ENCODE measurements at places on chromosomes 5 and 9.

DNA sequence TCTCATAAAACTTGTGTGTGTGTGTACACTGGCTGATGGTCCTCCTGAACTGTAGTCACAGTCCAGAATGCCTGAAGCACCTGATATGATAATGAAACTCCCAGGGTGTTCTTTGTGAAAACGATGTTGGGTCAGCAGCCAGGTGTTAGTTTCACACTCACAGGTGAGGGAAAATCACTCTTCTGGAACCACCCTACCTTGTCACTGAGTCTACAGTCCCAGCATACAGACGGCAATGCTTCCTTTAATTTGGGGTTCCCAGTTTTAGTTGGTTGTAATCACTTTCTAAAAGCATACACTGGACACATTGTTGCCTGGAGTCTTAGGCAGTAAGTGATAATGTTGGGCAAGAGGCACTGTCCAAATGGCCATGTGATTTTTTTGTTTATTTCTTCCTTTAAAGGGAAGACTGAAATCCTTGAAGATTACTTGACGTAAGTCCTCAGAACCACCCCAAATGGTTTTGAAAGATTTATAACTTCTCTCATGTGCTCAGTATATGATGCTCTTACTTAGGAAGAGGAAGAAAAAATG is 18.2 kb upstream of the MGAT1 start:
- no peak for DNase-seq

- no peak for DNase-seq
These were observed 29.5 kb upstream of the TGFBR1 start for GRCh38 chr9:99075246-99075912.

- peak; percentile 27 for DNase-seq
These were observed 243.6 kb downstream of the DENND1A start for GRCh38 chr9:123686131-123686828.

DNA sequence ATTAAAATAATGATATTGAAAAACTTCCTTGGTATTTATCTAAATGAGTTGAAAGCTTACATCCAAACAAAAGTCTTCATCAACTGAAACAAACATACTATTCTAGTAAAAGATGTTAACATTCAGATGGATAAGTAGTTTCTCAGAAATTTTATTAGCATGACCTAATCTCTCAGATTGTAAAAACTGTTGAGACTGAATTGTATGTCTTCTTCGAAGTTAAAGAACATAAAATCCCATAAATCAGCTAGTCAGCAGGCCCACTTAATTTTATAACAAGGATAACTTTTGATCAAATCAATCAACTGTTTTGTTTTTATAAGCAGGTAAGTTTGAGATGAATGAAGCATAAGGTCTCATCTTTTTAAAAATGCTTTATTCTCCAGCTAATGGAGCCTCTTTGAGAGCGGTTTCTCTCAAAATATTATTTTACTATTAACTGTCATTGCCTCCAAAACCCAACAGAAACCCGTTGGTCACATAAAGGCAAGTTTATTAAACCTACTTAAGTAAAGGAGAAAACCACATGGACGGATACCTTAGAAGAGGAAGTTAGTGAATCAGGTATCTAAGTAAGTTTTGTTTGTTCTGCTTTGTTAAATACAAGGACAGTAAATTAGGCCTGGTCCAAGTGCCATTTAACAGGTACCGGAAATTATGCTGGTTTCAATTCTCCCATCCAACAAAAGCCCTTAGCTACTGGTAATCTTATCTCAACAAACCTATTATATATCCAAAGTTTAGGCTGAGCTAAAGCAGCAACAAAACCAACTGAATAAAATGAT is 457.0 kb downstream of the PDE4D start:
- no peak for DNase-seq

DNA sequence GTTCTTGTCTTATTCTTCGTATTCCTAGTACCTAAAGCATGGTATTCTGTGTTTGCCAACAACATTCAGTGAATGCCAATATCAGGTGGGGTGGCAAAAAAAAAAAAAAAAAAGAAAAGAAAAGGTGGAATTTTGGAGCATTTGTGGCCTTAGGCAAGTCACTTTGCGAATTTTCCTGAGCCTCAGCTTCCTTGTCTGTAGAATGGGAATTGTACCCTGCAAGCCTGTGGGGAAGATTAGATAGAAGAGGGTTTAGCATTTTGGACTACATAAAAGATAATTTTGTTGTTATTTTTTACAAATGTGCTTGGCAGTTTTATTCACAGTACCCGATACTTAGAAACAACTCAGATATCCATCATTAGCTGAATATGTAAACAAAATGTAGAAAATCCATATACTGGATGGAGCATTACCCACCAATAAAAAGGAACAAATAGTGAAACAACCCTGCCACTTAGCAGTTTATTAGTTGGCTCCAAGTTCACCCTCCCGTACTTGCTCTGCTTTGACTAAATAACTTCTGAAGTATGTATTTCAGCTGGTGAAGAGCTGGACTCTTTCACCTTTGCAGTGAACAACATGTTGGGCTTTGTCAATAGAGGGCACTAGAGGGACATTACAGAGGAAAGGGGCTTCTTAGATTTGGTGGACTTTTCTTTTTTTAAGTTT is 13.6 kb downstream of the UBE2D2 start:
- DNase-seq: no peak
